CD4-positive, alpha-beta T cell treated with Interleukin-17A for 4 hours (primary cell): ENCODE measurements at places on chromosomes 16 and 17.

GRCh38 chr17:71636644-71637043, 484.2 kb upstream of the SOX9 start:
- no peak for DNase-seq

- DNase-seq, result no peak
These were observed 487.1 kb downstream of the GRIN2A start for GRCh38 chr16:9695152-9695551.

DNA sequence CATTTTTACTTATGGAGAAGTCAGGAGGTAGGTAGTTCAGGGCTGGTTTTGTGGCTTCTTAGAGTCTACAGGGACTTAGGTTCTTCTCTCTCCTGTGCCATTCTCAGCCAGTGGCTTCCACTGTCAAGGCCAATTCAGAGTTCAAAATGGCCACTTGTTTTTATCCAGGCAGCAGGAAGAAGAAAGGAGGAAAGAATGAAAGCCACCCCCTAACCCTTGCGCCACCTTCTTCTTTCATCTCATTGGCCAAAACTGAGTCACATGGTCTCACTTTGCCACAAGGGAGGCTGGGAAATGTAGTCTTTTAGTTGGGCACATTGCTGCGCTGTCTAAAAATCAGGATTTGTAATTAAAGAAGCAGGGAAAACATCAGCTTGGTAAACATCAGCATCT, 60.8 kb upstream of the MED9 start:
- no peak for DNase-seq

GRCh38 chr16:64982581-64982980, 139.3 kb downstream of the CDH11 start:
- DNase-seq, result no peak

DNA sequence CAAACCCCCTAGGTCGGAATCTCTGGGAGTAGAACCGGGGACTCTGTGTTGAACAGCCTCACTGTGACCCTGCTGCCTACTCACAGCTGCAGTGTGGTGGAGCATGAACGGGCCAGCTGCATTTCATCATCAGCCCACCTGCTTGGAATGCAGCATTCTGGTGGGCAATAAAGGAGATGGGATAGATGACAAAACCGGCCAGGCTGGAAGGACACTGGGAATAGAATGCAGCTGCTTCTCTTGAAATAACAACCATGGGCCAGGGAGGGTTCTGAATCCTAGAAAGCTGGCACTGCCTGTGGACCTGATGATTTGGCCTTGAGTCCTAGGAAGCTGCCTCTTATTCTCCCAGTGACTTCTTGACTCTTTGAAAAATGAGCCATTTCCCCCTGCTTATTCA, 23.5 kb downstream of the CFAP97D1 start:
- no peak for DNase-seq

GRCh38 chr16:69116256-69116875, 10.9 kb downstream of the HAS3 start:
- no peak for DNase-seq

- DNase-seq, result no peak
These were observed 201.7 kb upstream of the NLRP1 start for GRCh38 chr17:5785867-5786509.

DNA sequence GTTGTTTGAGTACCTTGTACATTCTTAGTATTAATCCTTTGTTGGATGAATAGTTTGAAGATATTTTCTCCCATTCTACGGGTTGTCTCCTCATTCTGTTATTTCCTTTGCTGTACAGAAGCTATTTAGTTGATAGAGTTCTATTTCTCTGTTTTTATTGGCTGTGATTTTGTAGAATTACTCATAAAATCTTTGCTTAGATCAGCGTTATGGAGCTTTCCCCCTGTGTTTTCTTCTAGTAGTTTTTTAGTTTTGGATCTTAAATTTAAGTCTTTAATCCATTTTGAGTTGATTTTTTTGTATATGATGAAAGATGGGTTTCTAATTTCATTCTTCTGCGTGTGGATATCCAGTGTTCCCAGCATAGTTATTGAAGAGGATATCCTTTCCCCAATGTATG, 45.4 kb downstream of the NFATC3 start:
- DNase-seq, result no peak

DNA sequence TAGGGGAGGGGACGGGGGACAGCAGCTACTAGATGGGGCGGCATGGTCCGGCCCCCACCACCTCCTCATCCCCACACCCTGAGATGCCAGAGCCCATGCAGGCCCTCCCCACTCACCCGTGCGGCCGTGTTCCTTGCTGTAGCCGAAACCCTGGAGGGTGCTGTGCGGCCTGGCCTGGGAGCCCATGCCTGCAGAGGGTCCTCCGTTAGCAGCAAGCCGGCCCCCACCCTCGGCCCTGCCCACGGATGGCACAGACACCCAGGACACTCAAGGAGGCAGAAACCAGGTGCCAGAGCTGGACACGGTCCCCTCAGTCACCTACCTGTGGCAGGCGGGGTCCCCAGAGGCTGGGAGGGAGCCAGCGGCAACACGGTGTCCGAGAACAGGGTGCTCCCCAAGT, 5.5 kb downstream of the TEPSIN start:
- no peak for DNase-seq

GRCh38 chr17:33183487-33184026, 109.5 kb downstream of the ASIC2 start:
- no peak for DNase-seq

DNA sequence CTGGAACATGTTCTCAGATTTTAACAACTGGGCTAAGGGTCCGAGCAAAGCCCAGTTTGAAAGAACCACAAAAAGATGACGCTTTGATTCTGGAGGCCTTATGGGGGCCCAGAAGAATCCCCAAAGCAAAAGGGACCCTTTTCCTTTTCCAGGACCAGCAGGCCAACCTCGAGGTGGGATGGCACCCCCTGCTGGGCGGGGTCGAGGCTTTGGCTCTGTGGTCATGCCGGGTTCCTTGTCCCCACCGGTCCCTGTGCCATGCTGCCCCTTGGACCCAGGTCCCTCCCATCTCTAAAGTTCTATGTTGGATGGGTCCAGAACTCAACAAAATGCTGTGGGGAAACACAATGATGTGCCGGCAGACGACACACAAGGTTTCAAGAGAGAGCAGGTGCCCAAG, 30.9 kb downstream of the TMEM204 start:
- DNase-seq, result peak; percentile 40

GRCh38 chr17:1787301-1787902, 25.5 kb downstream of the SERPINF1 start:
- no peak for DNase-seq

- DNase-seq, result no peak
These were observed 1.5 kb downstream of the ADGRG3 start for GRCh38 chr16:57669476-57670162.

DNA sequence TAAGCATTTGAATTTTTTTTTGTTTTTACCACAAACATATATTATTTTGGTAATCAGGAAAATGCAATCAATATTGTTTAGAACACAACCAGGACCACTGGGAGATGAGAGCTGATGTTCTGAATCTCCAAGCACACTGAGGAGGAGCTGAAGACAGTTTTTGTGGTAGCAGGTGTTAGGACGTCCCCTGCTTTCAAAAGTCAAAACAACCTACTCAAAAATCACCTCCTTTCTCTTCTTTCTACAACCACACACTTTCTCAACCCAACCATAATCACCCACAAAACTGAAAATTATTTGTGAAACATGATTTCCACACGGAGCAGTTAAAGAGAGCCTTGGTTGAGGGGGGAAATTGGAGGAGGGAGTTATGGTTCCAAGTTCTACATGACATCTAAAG, 26.7 kb upstream of the CFAP20 start:
- DNase-seq, result no peak

GRCh38 chr17:29573558-29573869, 5.0 kb downstream of the TP53I13 start:
- no peak for DNase-seq

- peak; percentile 59 for DNase-seq
These were observed 15.7 kb downstream of the SLC52A1 start for GRCh38 chr17:5019475-5019956.

GRCh38 chr16:75647112-75647491, 363 bp downstream of the KARS1 start:
- no peak for DNase-seq

DNA sequence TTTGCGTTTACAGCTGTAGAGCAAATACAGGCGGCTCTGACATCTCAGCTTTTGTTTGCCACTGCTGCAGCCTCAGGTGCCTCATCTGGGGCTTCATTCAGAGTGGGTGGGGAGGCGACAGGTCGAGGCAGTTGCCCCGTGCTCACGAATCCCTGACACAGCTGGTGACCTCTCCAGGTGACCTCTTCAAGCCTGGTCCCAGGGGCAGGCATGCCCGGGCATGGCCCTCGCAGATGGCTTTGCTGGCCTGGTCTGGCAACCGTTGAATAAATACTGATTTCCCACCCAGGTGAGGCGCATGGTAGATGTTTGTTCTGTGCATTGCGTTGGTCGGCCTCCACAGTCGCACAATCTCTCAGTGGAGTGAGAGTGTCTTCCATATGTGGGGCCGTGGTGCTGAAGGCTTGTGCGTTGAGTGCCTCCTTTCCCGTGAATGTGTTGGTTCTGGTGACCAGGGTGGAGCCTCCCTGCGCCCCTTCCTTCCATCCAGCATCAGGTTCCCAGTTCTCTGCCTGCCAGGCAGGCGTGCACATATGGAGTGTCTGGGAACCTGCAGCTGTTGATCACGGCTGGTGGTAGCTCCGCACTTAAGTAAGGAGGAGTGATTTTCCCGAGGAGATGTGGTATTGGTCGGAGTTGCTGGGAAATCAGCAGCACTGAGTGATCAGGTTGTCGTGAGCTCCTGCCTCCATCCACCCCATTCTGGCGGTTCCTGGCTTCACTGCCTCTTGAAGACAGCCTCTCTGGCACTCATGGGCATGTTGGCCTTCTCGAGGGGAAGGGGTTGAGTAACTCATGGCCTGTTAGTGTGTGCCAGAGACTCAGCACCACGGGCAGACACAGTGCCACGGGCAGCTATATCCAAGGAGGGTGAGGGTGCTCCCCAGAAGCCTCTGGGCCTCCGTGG, 149.7 kb downstream of the RPTOR start:
- no peak for DNase-seq

- no peak for DNase-seq
These were observed 5.7 kb downstream of the FOXF1 start for GRCh38 chr16:86515777-86516622.

DNA sequence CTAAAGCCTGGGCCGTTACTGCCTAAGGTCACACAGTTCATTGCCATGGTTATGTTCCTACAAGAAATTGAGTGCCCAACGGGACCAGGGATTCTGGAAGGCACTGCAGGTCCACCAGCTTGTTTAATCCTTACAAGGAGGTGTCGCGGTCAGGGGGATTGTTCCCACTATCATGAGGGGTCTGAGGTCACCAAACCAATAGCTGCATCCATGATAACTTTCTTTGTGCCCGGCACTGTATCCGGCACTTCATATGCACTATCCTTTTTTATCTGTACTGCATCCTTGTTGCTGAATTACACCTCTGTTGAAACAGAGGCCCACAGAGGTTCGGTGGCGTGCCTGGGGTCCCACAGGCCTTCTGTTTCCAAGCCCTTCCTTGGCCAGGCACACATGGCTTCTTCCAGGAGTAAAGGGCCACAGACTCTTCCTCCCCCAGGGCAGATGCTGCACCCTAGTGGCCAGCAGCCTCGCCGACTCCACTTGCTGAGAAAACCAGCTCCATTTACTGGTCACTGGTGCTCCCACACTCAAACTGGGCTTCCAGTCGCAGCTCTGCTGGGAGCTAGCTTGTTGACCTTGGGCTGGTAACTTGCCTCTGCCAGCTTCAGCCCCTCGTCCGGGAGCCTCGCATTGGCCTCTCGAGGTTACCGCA, 82.0 kb upstream of the PLCG2 start:
- DNase-seq, result peak; percentile 69

DNA sequence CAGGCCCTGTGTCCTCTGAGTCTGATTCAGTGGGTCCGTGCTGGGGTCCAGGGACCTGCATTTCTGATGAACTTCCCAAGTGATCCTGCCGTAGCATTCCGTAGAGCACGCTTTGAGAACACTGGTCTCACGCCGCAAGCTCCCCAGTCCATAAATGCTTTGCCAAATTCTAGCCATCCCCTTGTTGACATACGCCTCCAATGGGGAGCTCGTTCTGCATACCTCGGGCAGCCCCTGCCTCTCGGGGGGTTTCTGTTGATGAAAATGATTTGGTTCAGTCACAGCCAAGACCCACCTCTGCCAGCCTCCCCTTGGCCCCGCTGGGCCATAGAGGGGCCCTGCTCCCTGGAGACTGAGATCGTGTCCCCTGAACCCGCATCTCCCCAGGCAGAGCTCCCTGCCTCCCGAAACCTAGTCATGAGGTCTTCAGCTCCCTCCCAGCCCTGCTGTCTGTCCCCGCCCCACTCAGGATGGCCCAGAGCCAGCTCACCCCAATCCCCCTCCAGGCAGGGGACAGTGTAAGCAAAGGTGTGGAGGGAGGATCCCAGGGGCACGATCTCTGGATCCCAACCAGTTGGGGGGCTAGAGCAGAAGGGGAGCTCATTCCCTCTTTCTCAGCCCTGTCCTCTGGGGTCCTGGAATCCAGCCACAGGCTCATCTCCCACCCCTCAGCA, 16.2 kb upstream of the SPNS2 start:
- no peak for DNase-seq

GRCh38 chr16:77402118-77402517, 32.7 kb downstream of the ADAMTS18 start:
- no peak for DNase-seq

DNA sequence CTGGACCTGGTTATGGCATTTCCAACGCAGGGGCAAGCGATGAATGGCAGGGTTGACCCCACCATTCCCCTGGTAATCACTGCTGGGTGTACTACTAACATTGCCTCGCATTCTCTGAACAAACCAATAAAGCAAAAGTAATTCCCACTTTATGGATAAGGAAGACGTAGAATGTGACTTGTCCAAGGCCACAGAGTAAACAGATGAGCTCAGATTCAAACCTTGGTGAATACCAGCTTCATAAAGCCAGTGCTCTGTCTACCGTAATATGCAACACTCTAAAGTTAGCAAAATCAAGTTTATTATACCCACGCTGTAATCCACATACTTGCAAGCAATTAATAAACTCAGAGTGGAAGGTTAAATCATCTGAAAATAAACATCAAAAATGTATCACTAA, 59.6 kb downstream of the ANKFY1 start:
- no peak for DNase-seq

DNA sequence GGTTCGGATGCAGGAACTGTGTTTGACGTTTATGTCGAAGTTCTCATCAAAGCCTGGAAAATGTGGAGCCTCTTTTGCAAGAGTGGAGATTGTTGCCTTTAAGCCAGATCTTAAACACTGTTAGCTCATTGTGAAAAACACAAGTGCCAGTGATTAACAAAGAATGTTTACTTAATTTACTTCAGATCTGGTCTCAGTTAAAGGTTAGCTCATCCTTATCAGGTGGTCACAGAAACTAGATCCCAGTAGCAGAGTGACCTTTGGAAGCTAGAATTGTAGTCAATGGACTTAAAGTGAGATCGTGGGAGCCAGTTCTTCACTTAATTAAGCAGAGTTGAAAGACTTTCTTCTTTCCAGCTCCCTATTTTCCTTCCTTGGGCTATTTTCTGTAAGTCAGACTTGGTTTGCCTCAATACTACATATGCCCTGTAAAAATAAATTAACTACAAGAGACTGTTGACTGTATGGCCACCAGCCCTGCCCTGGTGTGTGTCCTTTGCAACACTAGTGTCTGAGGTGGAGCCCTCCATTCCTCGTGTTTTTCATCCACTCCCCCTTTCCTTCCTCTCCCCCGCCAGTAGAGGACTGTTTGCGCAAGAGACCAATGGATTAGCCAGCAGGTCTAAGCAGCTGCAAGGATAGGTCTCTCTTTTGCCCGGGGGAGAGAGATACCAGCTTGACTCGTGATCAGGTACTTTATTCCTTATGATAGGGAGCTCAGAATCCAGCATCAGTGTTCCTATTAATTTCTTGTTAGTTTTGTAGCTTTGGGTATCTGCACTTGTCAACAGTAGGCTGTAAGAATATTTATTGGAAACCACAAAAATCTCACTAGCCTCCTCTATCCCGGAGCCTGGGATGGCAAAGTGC, 20.2 kb downstream of the FBXO39 start:
- DNase-seq, result no peak
